Sigmoid colon (tissue), 7 donors: ENCODE measurements at places on chromosomes 4 and X. TPM values are rescaled to one million over a fixed set of nuclear protein-coding genes. Genes with fewer than 3 reads are reported as not detected.

STARD8 gene
- 5.3 TPM for total RNA-seq

SASH3 gene
- 5.0 TPM for total RNA-seq

ZNF630 gene
- total RNA-seq = 4.3 TPM

MTCP1 gene
- total RNA-seq = 3.9 TPM

HSFX4 gene
- total RNA-seq = not detected

HSFX1 gene
- 0.95 TPM for total RNA-seq

FGF13 gene
- total RNA-seq = 9.6 TPM

UGT2A1 gene
- not detected for total RNA-seq

FHDC1 gene
- 2.2 TPM for total RNA-seq

DNA sequence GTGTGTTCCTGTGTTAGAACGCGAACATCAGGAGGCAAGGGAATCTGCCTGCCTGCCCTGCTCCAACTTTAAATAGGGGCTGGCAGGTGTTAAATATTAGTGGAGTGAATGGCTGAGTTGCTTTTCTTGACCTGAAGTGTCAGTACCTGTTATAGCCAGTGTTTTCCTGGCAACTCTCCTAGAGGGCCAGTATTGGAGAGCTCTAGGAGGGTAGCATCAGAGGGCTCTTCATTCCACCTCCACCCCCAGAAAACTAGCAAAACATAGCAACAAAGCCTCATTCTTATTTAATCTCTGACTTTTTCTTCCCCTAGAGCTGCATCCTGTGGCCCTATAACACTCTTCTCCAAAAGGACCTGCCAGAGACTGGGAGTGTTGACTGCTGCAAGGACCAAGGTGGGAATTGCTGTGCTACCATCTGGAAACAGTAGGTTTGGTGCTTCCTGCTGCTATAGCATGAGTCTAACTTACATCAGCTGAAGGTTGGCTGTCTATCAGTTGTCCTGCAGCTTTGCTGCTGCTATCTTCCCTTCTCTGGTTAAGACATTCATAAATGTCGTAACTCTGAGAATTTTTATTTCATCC lies 33.5 kb downstream of the SGMS2 start:
- peaks cover 77% of the 10 kb centered on the region for H3K4me1 ChIP-seq
- no peak overlapping the region for H3K4me3 ChIP-seq
- DNase-seq = no peak

DNA sequence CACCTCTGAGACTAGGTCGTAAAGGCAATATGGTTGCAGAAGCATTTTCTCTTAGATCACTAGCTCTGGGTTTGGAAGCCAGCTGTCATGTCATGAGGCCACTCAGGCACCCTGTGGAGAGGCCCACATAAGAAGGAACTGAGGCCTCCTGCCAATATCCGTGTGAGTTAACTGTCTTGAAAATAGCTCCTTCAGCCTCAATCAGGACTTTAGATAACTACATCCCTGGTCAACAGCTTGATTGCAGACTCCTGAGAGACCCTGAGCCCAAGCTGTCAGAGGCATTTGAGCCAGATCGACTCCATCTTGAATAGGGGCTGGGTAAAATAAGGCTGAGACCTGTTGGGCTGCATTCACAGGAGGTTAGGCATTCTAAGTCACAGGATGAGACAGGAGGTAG lies 15.1 kb upstream of the REPS2 start:
- no peaks in the 10 kb centered on the region for H3K36me3 ChIP-seq
- H3K4me3 ChIP-seq = no peak overlapping the region
- H3K27me3 ChIP-seq = no peaks in the 10 kb centered on the region
- H3K27ac ChIP-seq = no peak overlapping the region
- no peak for DNase-seq

DNA sequence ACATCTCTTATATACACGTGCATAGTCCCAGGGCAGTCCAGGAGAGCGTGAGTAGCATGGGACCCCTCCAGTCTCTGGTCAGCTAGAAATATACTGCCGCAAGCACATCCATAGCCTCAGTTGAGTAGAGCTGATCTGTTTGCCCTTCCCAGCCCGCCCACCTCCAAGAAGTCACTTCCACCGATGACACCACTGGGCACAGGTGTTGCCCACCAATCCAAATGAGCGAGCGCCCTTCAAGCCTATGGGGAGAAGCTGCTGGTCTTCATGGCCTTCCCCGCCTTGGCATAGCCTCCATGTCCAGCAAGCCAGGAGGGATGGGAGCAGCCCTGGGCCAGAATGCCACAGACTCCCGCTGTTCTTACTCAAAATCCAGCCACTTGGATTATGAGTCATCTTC lies 10.2 kb downstream of the DUSP9 start:
- peak; percentile 47 for DNase-seq
- no peak overlapping the region for H3K27ac ChIP-seq
- no peaks in the 10 kb centered on the region for H3K36me3 ChIP-seq
- H3K27me3 ChIP-seq = peaks cover 18% of the 10 kb centered on the region

DNA sequence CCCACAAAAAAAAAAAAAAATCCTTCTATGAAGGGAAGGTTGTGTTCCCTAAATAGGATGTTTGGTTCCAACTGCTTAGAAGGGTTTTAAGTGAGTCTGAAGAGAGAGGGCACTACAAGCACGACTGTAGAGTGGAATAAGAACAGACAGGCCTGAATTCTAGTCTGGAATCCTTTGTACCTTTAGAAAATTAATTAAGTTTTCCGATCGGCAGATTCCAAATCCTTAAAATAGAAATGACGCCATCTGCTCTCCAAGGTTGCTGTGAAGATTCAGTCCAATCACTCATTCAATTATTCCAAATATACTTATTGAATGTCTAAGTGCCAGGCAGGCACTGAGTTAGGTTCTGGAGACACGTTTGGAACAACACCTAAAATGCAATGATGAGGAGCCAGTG lies 3.8 kb downstream of the HS3ST1 start:
- H3K4me1 ChIP-seq = peaks cover 24% of the 10 kb centered on the region
- no peak overlapping the region for H3K4me3 ChIP-seq
- no peaks in the 10 kb centered on the region for H3K36me3 ChIP-seq
- peaks cover 23% of the 10 kb centered on the region for H3K27me3 ChIP-seq
- no peak overlapping the region for H3K27ac ChIP-seq

DNA sequence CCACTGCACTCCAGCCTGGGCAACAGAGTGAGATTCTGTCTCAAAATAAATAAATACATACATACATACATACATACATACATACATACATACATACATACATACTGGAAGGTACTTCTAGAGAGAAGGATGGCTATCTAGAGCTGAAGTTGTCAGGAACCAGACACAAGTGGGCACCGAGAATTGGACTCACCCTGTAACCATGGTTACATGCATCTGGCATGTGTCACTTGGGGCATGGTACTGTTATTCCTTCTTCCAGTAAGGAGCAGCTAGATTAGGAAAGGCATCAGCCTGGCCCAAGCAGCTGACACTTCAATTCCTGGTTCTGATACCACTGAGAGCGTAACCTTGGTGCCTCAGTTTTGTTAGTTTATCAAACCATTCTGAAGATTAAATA lies 127.1 kb downstream of the SH3KBP1 start:
- H3K4me1 ChIP-seq = no peaks in the 10 kb centered on the region
- H3K4me3 ChIP-seq = no peak overlapping the region
- no peaks in the 10 kb centered on the region for H3K36me3 ChIP-seq
- H3K27me3 ChIP-seq = no peaks in the 10 kb centered on the region
- no peak overlapping the region for H3K27ac ChIP-seq

GRCh38 chr4:30720021-30720660 lies at the start of gene PCDH7:
Gene PCDH7 (plus strand): TSS chr4:30720369. CDS start chr4:30721423, 1,054 bp downstream.
- peak within 1 kb of the TSS; percentile 73 for H3K4me3 ChIP-seq
- peak within 1 kb of the TSS; percentile 81 for H3K27ac ChIP-seq
- peak; percentile 77 for DNase-seq
- H3K4me1 ChIP-seq = no peaks in the 10 kb centered on the region
- peaks cover 5% of the 10 kb centered on the region for H3K27me3 ChIP-seq

- no peaks in the 10 kb centered on the region for H3K4me1 ChIP-seq
- no peaks in the 10 kb centered on the region for H3K27me3 ChIP-seq
- no peaks in the 10 kb centered on the region for H3K36me3 ChIP-seq
- no peak for DNase-seq
- no peak overlapping the region for H3K27ac ChIP-seq
Measured at GRCh38 chrX:17242470-17242869, 132.5 kb upstream of the NHS start.

DNA sequence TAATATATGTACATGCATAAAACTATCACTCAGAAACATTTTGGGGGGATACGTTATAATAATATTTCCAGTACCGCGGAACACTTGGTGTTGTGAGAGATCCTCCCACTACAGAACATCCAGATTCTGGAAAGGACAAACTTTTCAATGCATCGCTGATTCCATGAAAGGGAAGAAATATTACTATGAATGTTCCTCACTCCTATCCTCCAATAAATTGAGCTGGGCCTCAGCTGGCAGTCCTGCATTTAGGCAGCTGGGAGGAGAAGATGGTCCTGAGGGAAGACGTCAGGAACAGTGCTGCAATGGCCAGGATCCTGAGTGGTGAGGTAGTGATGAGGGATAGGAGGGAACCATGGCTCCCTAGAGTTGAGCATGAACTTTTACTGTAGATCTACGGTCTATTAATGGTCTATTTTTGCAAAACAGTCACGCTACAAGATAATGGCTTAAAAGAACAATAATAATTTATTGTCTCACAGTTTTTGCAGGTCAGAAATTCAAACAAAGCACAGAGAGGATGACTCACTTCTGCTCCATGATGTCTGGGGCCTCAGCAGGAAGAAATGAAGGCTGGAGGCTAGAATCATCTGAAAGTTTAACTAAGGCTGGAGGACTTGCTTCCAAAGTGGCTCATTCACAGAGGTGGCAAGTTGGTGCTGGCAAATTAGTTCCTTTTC lies 538.1 kb downstream of the STIM2 start:
- H3K4me1 ChIP-seq = no peaks in the 10 kb centered on the region
- H3K27ac ChIP-seq = no peak overlapping the region
- no peaks in the 10 kb centered on the region for H3K27me3 ChIP-seq
- H3K36me3 ChIP-seq = no peaks in the 10 kb centered on the region

DNA sequence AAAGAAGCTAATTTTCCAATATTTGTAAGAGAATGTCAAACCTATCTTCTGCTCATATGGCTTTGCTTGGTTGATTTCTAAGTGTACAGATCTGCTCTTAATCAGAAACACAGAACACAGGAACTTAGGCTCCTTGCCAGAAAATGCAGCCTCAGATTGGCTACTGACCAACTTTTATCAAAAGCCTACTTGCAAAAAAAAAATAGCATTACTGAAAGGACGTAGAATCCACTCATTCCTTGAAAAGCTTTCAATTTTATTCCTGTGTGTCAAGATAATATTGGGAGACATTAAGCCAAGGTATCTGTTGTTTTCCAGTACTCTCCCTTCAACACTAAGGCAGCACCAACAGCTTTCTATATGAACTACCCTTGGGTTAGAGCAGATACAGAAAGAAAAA lies 127.6 kb upstream of the INTU start:
- no peak for DNase-seq
- H3K4me3 ChIP-seq = no peak overlapping the region
- no peaks in the 10 kb centered on the region for H3K4me1 ChIP-seq

- H3K27me3 ChIP-seq = no peaks in the 10 kb centered on the region
- H3K36me3 ChIP-seq = no peaks in the 10 kb centered on the region
- DNase-seq = no peak
- H3K27ac ChIP-seq = no peak overlapping the region
Measured at GRCh38 chrX:23737413-23737812, 5.7 kb downstream of the ACOT9 start.

- H3K27me3 ChIP-seq = no peaks in the 10 kb centered on the region
- no peak overlapping the region for H3K4me3 ChIP-seq
- H3K27ac ChIP-seq = no peak overlapping the region
- H3K4me1 ChIP-seq = no peaks in the 10 kb centered on the region
Measured at GRCh38 chr4:126583509-126583908, 1049.2 kb upstream of the INTU start.

GRCh38 chrX:107484002-107484726 lies 34.7 kb downstream of the FRMPD3 start:
- no peak for DNase-seq
- H3K27me3 ChIP-seq = no peaks in the 10 kb centered on the region
- no peak overlapping the region for H3K27ac ChIP-seq
- no peaks in the 10 kb centered on the region for H3K36me3 ChIP-seq

DNA sequence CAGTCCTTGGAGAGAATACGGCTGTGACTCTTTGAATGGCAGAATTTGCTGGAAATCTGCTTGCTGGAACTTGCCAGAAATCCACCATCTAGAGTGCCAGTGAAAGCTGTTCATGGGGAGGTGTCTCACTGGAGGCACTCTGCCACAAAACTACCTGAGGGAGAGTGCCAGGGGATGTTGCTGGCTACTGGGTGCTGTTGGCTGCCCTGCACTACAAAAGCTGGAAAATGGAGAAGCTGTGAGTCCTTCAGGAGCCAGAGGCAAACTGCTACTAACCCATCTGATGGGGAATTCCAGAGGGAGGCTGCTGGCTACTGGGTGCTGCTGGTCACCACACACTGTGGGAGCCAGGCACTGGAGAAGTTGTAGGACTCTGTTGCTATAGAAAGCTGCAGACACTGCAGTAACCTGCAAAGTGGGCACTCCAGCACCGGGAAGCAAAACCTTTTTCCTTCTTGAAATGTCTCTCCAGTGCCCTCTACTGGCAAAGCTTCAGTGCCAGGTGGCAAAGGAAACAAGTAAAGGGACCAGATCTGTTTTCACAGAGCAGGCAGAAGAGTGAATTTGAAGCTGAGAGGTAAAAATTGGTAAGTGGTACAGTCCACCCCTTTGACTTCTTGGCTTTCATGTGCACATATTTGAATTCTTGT lies 47.8 kb upstream of the HSD17B10 start:
- peak; percentile 66 for DNase-seq
- H3K4me1 ChIP-seq = no peaks in the 10 kb centered on the region
- no peak overlapping the region for H3K4me3 ChIP-seq

- H3K36me3 ChIP-seq = peaks cover 37% of the 10 kb centered on the region
- no peak overlapping the region for H3K27ac ChIP-seq
- DNase-seq = no peak
- H3K27me3 ChIP-seq = no peaks in the 10 kb centered on the region
- H3K4me3 ChIP-seq = no peak overlapping the region
- peaks cover 24% of the 10 kb centered on the region for H3K4me1 ChIP-seq
Measured at GRCh38 chr4:94590493-94590892, 138.8 kb downstream of the PDLIM5 start.

DNA sequence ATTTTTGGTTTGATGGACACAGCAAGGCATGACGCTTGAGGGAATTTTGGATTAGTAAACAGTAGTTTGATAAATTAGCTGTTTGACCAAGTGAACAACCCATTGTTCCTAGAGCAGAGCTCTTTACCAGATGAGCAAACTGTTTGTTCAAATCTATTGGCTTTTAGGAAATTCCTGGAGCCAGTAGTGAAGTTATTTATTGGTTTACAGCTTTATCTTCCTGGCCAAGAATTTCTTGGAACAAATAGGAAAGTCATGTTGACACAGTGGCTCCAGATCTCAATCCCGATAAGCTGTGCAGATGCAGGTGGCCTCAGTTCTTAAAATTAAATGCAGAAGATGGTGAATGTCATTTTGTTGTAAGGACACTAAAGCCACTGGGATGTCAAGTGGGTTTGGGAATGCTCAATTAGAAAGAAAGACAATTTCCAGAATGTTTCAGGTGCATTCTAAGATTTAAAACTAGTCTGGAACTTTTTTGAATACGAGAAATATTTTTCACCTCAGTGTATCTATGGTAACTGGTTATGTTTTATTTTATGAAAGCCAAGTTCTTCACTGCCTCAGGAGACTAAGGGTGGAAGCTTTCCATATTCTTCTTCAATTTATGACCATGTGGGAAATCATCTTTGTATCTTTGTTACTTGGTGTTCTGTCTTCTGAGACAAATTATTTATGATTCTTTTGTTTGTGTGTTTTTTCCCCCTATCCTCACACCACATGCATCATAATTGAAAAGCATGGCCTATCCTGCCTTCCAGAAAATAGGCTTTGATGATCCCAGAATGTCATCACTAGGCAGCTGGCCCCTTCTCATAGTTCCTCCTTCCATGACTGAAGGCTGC lies 554.5 kb downstream of the STIM2 start:
- H3K4me1 ChIP-seq = no peaks in the 10 kb centered on the region
- H3K27me3 ChIP-seq = no peaks in the 10 kb centered on the region
- no peaks in the 10 kb centered on the region for H3K36me3 ChIP-seq
- no peak for DNase-seq
